ENCODE measurements at places on chromosomes 3 and 15.

DNA sequence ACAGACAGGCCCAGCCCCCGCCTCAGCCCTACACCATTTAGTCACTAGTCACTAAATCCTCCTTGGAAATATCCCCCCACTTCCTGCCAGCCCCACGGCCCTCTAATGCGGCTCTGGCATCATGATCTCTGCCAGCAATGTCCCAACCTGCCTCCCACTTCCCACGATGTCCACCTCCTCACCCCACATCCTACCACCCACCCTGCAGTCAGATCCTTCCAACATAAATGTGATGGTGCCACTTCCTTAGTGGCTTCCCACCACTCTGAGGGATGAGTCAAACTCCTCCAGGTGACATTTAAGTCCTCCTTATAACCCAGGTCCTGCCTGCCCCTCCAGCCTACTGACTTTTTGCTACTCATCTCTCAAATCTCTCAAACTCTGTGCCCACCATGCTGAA lies 167.5 kb downstream of the SHQ1 start:
- no peak for DNase-seq

DNA sequence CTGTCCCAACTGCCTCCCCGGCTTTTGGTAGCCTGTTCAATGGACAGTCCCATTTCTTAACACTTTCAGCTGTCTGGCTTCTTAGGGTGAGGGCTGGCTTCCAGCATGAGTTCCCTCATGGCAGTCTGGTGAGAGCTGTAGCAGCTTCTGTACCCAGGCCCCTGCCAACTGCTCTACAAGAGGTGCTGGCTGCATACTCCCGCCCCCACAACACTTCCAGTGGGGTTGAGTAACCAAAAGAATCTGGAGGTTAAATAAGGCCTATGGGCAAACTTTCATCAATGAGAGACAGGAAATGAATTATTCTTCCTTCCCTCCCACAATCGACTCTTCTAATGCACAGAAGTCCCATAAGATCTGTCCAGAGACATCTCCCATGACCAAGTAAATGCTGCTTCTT lies 145.0 kb downstream of the NEK10 start:
- DNase-seq: no peak

GRCh38 chr15:62165793-62166375 lies 799 bp upstream of the C2CD4B start:
- DNase-seq: no peak

GRCh38 chr3:148146947-148147826 lies 550.5 kb upstream of the AGTR1 start:
- DNase-seq: no peak

DNA sequence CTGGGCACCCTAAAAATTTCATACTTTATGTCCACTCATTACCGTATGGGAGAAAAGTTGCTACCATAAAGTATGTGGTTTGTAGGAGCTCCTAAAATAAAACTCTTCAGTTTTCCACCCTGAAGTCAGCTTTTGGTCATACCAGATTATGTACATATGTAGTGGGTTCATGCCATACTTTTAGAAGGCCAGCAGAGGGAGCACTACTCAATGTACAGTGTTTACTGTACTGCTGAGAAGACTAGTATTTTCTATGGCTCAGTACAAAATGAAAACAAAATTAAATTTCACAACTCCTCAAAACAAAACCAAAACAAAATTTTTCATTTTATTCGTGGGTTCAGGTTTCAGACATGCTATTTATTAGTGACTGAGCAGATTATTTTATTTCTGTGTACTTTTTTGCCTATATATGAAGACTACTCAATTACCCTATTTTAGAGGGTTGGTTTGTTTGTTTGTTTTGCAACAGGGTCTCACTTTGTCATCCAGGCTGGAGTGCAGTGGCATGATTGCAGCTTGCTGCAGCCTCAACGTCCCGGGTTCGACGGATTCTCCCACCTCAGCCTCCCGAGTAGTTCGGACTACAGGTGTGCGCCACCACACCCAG lies 24.3 kb downstream of the NXPE3 start:
- DNase-seq: peak; percentile 73

- no peak for DNase-seq
These were observed 52.3 kb downstream of the PTPRG start for GRCh38 chr3:61613666-61614065.

- DNase-seq: no peak
These were observed 87.8 kb downstream of the NECTIN3 start for GRCh38 chr3:111159391-111159790.

DNA sequence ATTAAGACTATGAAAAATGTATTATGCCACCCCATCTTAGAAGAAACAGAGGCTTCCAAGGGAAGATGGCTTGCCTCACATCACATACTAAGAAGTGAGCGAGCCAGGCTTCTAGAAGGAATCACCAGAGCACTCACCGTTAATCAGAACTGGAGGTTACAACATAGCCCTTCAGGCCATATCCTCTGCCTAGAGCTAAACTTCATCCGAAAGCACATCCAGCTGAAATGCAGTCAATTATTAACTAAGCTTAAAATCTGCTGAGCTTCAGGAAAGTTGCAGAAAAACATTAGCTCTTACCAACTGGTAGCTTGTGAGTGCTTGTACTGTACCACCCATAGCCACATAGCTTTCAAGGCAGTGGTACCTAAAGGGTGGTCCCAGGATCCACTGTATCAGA lies 483.2 kb downstream of the TBL1XR1 start:
- no peak for DNase-seq

- DNase-seq: peak; percentile 78
These were observed 245.6 kb upstream of the TRIM42 start for GRCh38 chr3:140432229-140432669.

Data from COR-L47 (cell line).